ENCODE measurements at places on chromosomes 2 and 18.

DNA sequence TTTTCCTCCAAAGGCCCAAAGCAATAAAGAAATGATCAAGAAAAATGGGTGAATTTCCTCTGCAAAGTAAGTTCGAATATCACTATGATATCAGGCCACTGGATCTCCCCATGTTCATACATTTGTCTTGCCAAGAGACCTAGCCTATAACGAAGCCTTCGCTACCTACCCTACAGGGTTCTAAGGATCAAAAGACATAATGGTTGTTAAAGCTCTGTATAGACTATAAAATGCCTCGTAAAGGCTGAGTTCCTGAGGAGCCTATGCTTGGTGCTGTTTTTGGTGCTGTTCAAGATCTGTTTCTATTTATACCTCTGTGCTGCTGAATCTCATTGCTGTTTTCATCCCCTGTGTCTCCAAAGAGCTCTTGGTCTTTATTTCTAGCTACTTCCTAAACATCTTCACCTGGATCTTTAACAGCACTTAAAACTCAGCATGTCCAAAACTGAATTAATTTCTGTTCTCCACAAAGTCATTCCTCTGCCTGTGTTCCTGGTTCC, 254.4 kb upstream of the CHAC2 start:
- DNase-seq = no peak

- DNase-seq = no peak
Measured at GRCh38 chr2:72745679-72746368, 80.0 kb downstream of the EXOC6B start.

- no peak for DNase-seq
Measured at GRCh38 chr18:7872569-7872968, 305.5 kb downstream of the PTPRM start.

- DNase-seq = no peak
Measured at GRCh38 chr2:67616749-67617148, 219.6 kb downstream of the ETAA1 start.

DNA sequence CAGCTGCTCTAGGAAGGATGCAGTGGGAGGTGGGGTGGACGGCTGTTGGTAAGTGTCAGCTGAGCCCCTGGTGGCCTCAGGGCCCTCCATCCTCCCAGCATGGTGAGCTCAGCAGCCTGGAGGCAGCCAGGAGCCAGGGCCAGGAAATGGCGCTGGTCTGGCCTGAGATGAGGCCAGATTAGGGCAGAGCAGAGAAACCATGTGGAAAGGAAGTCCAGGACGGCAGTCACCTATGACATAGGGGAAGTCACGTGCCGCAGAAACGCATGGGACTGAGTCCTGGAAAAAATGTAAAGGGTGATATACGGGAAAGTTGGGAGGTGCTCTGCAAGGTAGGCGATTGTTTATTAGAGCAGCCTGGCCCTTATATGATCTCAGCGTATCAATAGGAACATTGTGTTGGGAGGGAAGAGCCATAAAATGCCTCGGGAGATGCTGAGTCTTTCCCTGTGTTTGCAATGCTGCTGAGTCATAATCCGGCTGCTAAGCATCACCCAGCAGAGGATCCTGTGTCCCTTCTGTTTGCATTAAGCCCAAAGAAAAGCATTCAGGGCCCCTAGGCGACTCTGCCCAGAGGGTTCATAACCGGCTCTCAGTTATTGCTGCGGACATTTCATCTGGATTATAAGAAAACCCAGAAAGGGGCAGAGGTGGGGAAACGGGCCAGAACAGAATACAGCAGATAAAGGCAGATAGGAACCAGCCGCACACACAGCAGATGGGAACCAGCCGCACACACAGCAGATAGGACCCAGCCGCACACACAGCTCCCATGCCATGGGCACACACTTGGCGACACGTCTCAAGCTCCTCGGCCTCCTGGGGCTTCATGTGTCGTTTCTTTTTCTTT, 30.3 kb upstream of the B3GNT7 start:
- DNase-seq = no peak

- DNase-seq = no peak
Measured at GRCh38 chr18:65974758-65975157, 223.9 kb downstream of the CDH7 start.

DNA sequence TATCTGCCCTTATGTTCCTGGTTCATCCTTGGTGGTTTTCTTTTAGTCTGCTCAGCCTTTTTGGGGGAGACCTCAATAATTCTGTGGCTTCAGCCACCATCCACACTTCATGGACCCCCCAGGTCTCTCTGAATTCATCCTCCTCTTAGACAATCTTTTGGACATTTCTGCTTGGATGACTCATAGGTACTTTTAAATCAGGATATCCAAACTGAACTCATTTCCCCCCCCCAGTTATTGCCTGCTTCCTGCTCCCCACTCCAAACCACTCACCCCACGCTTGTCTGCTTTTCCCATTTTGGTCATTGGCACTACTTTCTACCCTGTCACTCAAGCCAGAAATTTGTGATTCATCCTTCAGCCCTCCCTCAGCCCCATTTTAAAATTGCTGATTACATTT, 78.5 kb downstream of the TANC1 start:
- no peak for DNase-seq

GRCh38 chr2:12110074-12110473, 363.6 kb downstream of the LPIN1 start:
- no peak for DNase-seq

- DNase-seq = no peak
Measured at GRCh38 chr2:17470855-17471641, 47.2 kb downstream of the RAD51AP2 start.

GRCh38 chr18:37956902-37957301, 391.3 kb upstream of the CELF4 start:
- no peak for DNase-seq

All from activated CD8-positive, alpha-beta memory T cell treated with anti-CD3 and anti-CD28 coated beads for 24 hours (primary cell).